ENCODE measurements at places on chromosomes 3 and 15. TPM values are rescaled to one million over a fixed set of nuclear protein-coding genes. Genes with fewer than 3 reads are reported as not detected.

The DVL3 gene
- 37.5 TPM for total RNA-seq

The KNG1 gene
- total RNA-seq, result not detected

The NR2C2 gene
- total RNA-seq, result 64.4 TPM

The SPESP1 gene
- total RNA-seq, result 0.68 TPM

The TFG gene
- 50.2 TPM for total RNA-seq

The EXD1 gene
- total RNA-seq, result not detected

The MME gene
- total RNA-seq, result not detected

The LOXL1 gene
- 1.9 TPM for total RNA-seq

The CELF6 gene
- total RNA-seq, result 0.91 TPM

The GATA2 gene
- total RNA-seq, result not detected

The ARRDC4 gene
- total RNA-seq, result 0.43 TPM

The FURIN gene
- 122 TPM for total RNA-seq

The HHATL gene
- total RNA-seq, result not detected

The P2RY12 gene
- not detected for total RNA-seq

The MESD gene
- 31.0 TPM for total RNA-seq

The BMF gene
- 25.0 TPM for total RNA-seq

The SCAMP5 gene
- 0.24 TPM for total RNA-seq

The CFAP92 gene
- total RNA-seq, result 0.13 TPM

The TP63 gene
- total RNA-seq, result 0.13 TPM

The CLDN16 gene
- not detected for total RNA-seq

The TUSC7 gene
- total RNA-seq, result not detected

The SLC28A2 gene
- total RNA-seq, result not detected

The IFT57 gene
- 40.4 TPM for total RNA-seq

The NOX5 gene
- not detected for total RNA-seq

The TMEM44 gene
- total RNA-seq, result 3.4 TPM
